ENCODE measurements at places on chromosomes 3 and 15. TPM values are rescaled to one million over a fixed set of nuclear protein-coding genes. Genes with fewer than 3 reads are reported as not detected.

The HMCES gene
- total RNA-seq, result 11.8 TPM

The CLSTN2 gene
- total RNA-seq, result under 0.01 TPM

The RFC4 gene
- 15.0 TPM for total RNA-seq

The OR5H14 gene
- total RNA-seq, result not detected

The KNL1 gene
- total RNA-seq, result 5.0 TPM

Measured in fibroblast of lung (primary cell).